Activated CD4-positive, alpha-beta memory T cell treated with anti-CD3 and anti-CD28 coated beads, Interleukin-2, amount 10 ng/mL, durations not matched to agents 7 days and 5 days (primary cell): ENCODE measurements at places on chromosomes 5 and 9.

DNA sequence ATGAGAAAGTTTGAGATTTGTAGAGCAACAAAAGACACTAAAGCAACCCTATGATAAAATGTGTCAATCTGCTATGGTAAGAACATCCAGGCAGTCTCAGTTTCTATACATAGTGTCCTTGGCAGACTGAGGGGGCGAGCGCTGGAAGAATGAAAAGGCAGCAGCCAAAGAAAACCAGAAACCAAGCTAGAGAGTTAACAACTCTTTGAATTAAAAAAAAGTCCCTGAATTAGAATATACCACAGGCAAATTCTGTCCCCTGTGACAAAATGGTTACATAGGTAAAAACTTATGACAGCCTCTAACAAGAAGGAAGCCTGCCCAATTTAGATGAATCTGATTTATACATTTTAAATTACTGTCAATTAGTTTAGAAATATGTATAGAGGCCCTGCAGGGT lies 106.7 kb downstream of the OXCT1 start:
- DNase-seq = no peak

DNA sequence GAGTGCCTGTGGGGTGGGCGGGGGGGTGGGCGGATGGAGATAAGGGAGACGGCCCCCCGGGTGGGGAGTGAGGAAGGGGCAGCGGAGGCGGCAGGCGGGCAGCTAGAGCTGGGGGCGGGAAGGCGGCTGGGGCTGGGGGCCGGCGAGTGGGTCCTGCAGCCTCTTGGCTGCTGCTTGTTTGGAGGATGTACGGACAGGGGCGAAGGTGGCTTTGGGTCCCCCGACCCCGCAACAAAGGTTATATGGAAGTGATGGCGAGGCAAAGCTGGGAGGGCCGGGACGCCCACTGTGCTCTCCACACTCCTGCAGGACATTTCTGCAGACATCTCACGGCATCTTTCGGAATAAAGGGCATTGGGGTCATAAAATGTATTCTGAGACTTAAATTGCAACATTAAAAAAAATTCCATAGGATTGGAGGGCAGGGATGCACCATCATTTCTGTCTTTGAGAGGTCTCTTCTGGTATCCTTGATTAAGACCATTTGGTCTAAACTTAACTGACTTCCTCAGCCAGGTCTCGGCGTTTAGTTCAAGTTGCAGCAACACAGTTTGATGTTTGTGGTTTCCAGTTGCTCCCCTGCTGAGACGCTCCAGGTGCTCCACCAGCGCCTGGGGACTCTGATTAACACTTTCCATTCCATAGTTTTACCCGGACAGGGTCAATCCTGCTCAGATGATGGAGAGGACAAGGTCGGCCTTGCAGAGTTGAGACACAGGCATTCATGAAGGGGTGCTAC lies 101.6 kb upstream of the SSBP2 start:
- DNase-seq = no peak

GRCh38 chr5:36311956-36312355 lies 10.3 kb upstream of the RANBP3L start:
- DNase-seq = no peak

- DNase-seq = no peak
Observed at GRCh38 chr5:110951373-110951791, 120.1 kb upstream of the TSLP start.

DNA sequence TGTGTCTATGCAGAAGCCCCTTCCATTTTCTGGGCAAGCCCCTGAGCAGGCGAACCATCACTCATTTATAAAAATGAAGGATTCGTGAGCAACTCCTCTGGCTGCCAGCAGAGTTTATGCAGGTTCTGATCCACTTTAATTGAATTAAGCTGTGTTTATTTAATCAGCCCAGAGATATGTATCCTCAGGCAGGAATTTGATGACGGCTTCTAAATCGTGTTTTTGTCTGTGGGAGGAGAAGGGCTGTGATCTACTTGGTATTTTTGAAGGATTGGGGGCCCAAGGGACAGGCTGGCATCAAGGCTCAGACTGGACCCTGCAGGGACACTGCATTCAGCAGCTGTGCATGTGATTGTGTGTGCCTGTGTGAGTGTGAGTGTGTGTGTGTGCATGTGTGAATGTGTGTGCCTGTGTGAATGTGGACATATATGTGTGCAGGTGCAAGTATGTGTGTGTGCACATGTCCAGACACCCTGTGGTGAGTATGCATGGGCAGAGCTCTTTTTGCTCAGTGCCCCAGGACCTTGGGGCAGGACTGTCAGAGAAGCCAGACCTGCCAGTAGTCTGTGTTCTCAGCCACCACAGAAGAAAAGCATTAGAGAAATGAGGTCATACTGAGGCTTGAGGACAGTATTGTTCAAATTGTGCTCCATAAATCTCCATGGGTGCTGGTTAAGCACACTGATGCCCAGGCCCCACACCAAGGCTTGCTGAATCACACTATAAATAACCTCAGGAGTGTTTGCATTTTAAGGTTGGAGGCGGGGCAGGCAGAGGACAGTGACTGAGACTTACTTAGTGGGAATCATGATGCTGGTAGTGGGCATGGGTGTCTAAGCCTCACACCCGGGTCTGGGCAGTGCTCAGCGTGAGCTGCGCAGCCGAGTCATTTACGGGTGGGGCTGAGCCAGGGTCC lies 164.0 kb downstream of the CARTPT start:
- DNase-seq = no peak

DNA sequence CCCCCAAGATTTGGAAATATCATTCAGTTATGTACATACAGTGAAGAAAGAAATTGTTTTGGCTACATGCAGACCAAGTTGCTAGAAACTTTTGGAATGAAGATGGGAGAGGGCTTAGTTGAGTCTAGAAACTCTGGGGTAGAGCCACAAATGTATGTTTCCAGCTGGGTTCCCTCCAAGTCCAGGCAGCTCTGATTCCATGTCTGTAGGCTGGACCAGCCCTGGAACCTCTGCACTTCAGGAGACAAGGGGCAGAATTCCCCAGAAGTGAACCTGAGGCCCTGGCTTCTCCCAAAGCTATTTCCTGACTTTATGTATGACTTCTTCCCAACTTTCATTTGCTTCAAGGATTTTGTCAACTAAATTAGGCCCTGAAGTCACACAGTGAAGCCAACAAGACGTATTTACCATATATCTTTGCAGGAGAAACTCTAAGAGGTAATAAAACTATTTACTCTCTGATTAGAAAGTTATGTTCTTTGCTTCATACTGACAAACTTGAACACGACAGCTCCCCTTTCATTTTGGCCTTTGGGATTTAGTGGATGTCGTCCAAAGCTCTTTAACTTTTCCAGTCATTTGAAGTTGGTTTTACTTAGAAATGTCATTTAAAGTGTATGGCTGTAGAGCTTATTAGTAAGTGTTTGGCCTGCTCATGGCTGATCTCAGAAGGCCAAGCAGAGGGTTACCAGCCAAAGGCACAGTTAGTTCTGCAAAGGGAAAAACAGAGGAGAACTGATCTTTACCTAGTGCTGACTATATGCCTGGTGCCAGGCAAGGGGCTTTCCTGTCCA lies 152.0 kb upstream of the SLC28A3 start:
- no peak for DNase-seq

DNA sequence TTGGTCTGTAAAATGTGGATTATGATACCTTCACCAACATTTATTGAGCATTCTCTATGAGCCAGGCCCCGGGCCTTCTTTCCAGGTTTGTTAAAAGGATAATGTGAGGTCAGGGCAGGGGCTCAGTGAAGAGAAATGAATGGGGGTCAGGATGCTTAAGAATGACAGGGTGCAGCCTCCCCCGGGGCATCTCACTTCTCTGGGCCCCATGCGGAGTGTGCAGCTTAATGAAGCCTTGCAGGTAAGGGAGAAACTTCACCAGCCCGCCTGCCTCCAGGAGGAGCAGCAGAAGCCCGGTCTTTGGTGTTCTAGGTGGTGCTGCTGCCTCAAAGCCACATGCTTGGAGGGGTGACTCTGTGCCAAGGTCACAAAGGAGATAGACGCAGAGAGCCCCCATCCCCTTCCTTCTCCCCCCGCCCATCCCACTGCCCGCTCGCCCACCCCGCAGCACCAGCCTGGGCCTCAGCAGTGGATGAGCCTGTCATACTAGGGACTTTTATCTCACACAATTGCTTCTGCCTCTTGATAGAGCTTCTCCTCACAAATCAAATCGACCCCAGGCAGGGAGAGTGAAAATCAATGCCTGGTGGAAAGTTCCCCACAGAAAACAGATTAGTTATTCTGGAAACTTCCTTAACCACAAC lies 244.8 kb downstream of the PBX3 start:
- DNase-seq = no peak

DNA sequence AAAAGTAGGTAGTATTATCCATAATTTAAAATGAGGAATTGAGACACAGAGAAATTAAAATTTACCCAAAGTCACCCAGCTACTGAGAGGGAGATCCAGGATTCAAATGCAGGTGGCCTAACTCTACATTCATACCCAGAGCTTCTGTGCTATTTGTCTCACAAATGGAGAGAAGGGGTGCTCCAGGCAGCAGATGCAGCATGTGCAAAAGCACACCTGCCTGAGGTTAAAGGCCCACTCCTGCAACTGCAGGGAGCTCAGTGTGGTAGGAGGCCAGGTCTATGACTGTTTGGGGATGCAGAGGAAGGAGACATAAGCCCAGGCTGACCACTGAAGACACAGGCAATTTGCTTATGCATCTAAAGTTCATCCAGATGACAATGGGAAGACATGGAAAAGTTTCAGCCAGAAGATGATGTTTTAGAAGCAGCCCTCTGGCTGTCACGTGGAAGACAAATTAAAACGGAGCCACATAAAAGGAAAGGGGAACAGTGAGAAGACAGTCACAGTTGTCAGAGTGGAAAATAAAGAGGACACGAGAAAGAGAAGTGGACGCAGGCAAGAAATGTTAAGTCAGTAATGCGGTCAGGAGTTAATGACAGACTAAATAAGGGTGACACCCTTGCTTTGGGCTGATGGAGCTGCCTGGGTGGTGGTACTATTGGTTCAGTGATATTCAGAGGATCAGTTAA lies 214.7 kb downstream of the EBF1 start:
- no peak for DNase-seq

GRCh38 chr5:56413546-56413945 lies 180.4 kb upstream of the ANKRD55 start:
- no peak for DNase-seq

- peak; percentile 26 for DNase-seq
Observed at GRCh38 chr9:114538241-114538640, 33.0 kb upstream of the WHRN start.

- no peak for DNase-seq
Observed at GRCh38 chr9:35686222-35687203, 3.2 kb downstream of the TPM2 start.

- no peak for DNase-seq
Observed at GRCh38 chr5:164053123-164053522, 547.7 kb downstream of the MAT2B start.

- DNase-seq = no peak
Observed at GRCh38 chr5:112787896-112788295, 50.2 kb downstream of the APC start.

DNA sequence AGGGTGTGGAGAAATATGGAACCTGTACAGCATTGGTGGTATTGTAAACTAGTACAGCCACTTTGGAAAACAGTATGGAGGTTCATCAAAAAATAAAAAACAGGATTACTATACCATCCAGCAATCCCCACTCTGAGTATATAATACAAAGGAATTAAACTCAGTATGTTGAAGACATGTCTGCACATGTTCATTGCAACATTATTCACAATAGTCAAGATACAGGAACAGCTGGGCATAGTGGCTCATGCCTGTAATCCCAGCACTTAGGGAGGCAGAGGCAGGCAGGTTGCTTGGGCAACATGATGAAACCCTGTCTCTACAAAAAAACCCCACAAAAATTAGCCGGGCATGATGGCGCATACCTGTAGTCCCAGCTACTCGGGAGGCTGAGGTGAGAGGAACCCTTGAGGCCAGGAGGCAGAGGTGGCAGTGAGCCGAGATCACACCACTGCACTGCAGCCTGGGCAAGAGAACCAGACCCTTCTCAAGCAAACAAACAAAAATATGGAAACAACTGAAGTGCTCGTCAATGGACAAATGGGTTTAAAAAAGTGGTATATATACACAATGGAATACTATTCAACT lies 63.6 kb downstream of the TMEM174 start:
- DNase-seq = no peak

DNA sequence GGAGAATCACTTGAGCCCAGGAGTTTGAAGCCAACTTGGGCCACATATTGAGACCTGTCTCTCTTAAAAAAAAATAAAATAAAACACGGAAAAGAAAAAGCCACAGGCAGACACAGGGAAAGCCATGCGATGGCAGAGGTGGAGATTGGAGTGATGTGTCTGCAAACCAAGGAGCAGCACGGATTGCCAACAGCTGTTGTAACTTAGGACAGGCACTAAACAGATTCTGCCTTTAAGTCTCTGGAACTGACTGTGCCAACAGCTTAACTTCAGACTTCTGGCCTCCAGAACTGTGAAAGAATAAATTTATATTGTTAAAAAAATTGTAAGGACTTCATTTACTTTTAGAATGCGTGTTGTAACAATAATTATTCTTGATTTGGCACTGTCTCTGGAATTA lies 318.5 kb upstream of the CHD1 start:
- DNase-seq = no peak

DNA sequence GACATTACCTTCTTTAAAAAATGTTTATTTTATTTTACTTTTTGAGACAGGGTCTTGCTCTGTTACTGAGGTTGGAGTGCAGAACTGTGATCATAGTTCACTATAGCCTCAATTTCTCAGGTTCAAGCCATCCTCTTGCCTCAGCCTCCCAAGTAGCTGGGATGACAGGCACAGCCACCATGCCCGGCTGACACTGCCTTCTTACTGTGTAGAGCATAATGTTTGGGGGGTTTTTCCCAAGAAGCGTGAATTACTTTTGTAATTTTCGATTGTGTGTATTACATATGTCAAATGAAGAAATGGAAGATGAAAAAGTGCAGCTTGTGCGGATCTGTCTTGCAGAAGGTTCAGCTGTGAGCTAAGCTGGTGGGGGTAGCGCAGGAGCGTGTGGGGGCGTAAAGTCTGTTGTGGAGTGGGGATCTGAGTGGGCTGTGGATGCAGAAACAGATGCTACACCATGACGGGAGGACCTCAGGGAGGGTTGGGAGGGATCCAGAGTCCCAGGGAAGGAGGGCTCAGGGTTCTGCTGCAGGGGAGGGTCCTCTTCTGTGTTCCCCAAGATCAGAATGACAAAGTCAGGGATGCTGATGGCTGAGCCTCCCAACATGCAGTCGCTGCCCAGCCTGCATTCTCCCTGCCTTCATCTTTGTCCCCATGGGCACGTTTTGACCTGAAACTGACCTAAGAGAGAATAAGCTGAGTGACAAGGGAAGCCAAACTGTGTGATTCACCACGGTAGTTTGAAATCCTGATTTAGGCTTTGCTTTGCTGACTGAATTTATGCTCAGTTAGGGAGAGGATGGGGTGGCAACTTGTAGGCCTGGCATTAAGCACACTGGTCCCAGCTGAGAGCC lies 6.8 kb upstream of the ANKRD33B start:
- no peak for DNase-seq

- DNase-seq = no peak
Observed at GRCh38 chr5:157845914-157846598, 12.9 kb downstream of the CLINT1 start.
